ENCODE measurements at places on chromosomes 7 and 10.

GRCh38 chr10:118534136-118534535, 61.3 kb downstream of the PRLHR start:
- no peak for DNase-seq

- DNase-seq: no peak
These were observed 250.8 kb upstream of the HABP2 start for GRCh38 chr10:113302062-113302461.

- peak; percentile 59 for DNase-seq
These were observed 436.7 kb upstream of the ANKRD30A start for GRCh38 chr10:36688717-36689116.

DNA sequence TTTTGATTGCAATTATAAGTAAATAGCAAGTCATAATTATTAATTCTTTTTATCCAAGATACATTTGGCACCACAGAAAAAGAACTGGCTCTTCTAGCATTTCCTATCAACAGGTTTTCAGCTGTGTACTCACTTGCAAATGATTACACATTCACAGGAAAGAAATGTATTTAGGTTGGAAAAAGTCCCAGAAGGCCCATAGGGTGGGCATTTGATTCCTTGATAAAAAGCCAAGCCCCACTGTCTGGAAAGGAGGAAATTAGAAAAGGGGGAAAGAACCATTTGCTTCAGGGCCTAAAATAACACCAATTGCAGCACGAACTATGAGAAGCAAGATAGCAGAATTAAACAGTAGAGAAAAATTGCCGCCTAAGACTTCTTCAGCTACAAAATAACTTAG, 80.8 kb upstream of the COL1A2 start:
- no peak for DNase-seq

- DNase-seq: no peak
These were observed 12.3 kb upstream of the ASB4 start for GRCh38 chr7:95473276-95473985.

GRCh38 chr10:86024281-86025041, 342.1 kb downstream of the GRID1 start:
- DNase-seq: peak; percentile 5

Data from ELF-1 (cell line).